ENCODE measurements at places on chromosomes 2 and 18.
A peak's percentile ranks its signal among the peaks of the same experiment; 100 is the strongest.

DNA sequence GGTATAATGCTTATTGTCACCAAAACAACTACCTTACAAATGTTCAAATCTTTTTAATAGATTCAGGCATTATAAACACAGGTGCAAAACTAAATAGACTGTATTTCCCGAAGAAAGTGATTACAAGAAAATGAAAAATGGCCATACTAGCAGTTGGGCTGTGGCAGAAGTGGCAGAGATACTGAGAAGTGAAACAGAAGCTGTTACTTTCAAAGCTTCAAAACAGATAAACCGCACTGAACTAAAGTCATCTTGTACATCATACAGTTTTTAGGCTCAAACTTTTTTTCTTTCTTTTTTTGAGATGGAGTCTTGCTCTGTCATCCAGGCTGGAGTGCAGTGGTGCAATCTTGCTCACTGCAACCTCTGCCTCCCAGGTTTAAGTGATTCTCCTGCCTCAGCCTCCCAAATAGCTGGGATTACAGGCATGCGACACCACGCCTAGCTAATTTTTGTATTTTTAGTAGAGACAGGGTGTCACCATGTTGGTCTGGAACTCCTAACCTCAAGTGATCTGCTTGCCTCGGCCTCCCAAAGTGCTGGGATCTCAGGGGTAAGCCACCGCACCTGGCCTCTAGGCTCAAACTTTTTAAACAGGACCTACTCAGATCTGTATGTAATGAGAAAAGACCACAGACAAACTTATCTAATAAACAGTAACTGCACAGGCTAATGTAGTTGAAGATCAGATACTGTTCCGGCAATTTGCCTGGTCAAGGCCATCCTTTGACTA lies 77.9 kb upstream of the SATB2 start:
- no peak overlapping the region for H3K4me3 ChIP-seq
- H3K36me3 ChIP-seq: no peaks in the 10 kb centered on the region

GRCh38 chr2:113072584-113072983 lies 4.8 kb downstream of the IL1F10 start:
- DNase-seq: no peak
- H3K36me3 ChIP-seq: no peaks in the 10 kb centered on the region
- H3K27me3 ChIP-seq: no peaks in the 10 kb centered on the region
- no peaks in the 10 kb centered on the region for H3K4me1 ChIP-seq
- no peak overlapping the region for H3K27ac ChIP-seq

GRCh38 chr2:191222507-191222906 lies 22.7 kb upstream of the MYO1B start:
- H3K4me1 ChIP-seq: peaks cover 5% of the 10 kb centered on the region
- H3K4me3 ChIP-seq: no peak overlapping the region
- peak; percentile 56 for DNase-seq
- no peaks in the 10 kb centered on the region for H3K36me3 ChIP-seq
- H3K27ac ChIP-seq: no peak overlapping the region

DNA sequence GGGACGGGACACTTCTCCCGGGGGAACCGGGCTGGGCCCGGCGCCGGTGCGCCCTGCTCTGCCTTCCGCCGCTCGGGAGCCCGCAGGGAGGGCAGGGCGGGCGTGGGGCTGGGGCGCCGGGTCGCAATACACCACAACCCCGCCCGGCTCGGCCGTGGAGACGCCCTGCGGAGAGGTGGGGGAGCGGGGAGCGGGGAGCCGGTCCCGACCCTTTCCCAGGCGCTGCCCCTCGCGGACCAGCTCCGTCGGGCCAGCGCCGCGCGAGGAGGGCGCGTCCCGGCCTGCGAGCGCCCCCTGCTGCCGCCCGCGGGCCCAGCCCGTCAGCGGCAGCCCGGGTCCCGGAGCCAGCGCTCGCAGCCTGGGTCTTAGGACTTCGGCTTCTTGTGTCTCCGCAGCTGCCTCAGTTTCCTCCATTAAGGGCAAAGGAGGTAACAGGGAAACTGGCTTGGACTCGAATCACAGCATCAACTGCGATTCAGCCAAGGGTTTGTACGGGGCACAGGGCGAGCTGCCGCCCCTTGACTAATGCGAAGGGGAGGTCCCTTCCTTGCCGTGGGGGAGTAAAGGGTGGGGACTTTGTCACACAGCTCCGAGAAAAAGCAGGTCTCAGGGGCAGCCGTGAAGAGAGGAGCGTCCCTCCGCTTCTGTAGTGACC lies 635 bp upstream of the ADRA2B start:
- peaks cover 15% of the 10 kb centered on the region for H3K4me1 ChIP-seq
- H3K27me3 ChIP-seq: peaks cover 29% of the 10 kb centered on the region
- H3K36me3 ChIP-seq: no peaks in the 10 kb centered on the region

DNA sequence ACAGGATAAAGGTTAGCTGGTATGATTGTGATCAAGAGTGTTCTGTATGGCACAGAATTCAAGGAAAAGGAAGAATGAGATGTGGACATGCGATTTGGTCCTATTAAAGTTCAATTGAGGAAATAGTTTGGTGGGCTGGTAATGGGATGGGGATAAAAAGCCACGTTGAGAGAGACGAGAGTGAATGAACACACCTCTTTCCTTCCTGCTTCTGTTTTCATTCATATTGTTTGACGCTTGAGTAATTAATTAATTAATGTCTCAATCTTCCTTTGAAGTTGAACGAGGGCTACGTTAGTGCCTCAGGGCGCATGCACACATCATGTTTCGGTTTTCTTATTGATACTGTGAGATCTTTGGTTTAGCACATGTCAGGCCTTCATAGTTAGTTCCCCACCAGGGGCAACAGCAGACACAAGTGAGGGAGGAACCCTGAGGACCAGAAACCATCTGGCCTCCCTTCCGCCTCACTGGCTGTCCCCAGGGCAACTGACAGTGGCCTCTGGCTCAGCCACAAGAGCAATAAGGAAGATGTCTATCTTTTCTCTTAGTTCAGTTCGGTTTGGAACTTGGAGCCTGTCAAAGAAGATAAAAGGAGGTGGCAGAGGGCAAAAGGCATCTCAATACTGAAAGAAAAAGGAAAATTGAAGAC lies 116.0 kb downstream of the LIPG start:
- peaks cover 6% of the 10 kb centered on the region for H3K4me1 ChIP-seq
- H3K27me3 ChIP-seq: no peaks in the 10 kb centered on the region
- H3K27ac ChIP-seq: no peak overlapping the region
- no peak overlapping the region for H3K4me3 ChIP-seq
- no peak for DNase-seq
- H3K36me3 ChIP-seq: no peaks in the 10 kb centered on the region

DNA sequence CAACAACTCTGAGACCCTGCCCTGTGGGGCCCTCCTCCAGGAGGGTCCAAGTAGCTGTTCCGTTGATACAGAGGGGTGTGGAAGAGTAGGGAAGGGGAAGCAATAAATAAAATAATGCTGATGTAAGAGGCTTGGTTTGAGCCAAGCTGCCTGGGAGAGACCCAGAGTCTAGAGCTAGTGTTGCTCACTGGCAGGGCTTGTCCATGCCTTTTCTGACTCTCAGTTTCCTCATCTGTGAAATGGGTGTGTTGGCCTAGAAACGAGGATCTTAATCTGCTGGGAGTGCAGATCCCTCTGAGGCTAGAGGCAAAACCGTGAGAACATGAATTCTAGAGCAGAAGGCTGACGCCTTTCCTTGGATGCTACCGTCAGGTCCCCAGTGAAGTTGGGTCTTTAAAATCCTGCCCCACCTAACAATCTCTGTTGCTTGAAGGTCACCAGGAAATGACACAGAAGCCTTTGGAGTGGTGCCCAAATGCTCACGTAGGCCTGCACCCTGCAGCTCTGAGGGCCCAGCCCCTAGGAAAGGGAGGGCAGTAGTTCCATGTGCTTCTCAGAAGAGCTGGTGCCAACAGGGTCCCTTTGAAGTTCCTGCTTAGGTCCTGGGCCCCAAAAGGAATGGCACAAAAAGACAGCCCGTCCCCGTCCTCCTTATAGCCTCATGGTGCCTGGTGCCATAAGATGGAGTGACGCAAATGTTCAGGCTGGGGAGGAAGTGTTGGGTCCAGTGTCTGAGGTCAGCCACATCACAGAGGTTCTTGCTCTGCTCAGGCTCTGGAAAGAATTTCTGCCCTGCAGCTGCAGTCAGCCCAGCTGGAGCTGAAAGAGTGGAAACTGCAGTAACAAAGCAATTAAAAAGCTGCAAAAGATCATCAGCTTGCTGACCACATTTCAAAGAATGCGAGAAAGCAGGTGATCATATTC lies 73.2 kb upstream of the SMAD2 start:
- peak; percentile 52 for DNase-seq
- H3K27me3 ChIP-seq: peaks cover 7% of the 10 kb centered on the region
- no peaks in the 10 kb centered on the region for H3K36me3 ChIP-seq
- no peak overlapping the region for H3K27ac ChIP-seq
- no peaks in the 10 kb centered on the region for H3K4me1 ChIP-seq
- H3K4me3 ChIP-seq: no peak overlapping the region

GRCh38 chr2:239460780-239461179 lies 60.0 kb upstream of the HDAC4 start:
- no peaks in the 10 kb centered on the region for H3K4me1 ChIP-seq
- no peak overlapping the region for H3K4me3 ChIP-seq
- no peaks in the 10 kb centered on the region for H3K27me3 ChIP-seq
- no peak for DNase-seq

- no peak overlapping the region for H3K27ac ChIP-seq
- no peak for DNase-seq
- H3K4me3 ChIP-seq: no peak overlapping the region
- no peaks in the 10 kb centered on the region for H3K36me3 ChIP-seq
- no peaks in the 10 kb centered on the region for H3K4me1 ChIP-seq
Observed at GRCh38 chr2:220366765-220367164, 739.3 kb downstream of the SLC4A3 start.

DNA sequence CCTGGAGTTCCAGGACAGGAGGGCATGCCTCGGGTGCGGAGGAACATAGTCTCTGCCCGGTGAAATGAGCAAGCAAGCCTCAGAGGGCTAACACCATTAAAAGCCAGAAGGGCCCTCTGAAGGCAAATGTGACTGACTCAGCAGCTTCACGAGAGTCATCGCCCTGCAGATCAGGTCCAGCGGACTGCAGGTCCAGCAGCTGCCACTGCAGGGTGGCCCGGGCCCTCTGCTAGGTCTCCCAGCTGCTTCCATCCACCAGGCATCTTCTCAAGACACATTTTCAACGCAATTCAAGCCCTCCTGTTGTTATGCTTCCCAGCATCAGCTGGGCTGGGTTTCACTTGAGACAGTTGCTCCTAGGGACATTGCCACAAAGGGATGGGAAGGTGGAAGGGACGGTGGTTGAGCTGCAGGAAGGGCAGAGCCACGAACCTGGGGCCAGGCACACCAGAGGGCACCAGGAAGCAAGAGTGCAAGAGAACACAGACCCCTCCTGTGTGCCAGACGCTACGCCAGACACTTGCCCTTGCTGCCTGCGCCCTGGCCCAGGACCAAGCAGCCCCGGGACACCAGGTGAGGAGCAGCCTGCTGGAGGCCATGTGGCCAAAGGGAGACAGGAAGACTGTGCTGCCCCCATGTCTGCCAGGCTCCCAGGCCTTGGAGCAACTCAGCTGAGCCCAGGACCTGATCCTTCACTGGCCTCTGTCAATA lies 173.0 kb downstream of the HDAC4 start:
- peak; percentile 28 for DNase-seq
- no peaks in the 10 kb centered on the region for H3K36me3 ChIP-seq

DNA sequence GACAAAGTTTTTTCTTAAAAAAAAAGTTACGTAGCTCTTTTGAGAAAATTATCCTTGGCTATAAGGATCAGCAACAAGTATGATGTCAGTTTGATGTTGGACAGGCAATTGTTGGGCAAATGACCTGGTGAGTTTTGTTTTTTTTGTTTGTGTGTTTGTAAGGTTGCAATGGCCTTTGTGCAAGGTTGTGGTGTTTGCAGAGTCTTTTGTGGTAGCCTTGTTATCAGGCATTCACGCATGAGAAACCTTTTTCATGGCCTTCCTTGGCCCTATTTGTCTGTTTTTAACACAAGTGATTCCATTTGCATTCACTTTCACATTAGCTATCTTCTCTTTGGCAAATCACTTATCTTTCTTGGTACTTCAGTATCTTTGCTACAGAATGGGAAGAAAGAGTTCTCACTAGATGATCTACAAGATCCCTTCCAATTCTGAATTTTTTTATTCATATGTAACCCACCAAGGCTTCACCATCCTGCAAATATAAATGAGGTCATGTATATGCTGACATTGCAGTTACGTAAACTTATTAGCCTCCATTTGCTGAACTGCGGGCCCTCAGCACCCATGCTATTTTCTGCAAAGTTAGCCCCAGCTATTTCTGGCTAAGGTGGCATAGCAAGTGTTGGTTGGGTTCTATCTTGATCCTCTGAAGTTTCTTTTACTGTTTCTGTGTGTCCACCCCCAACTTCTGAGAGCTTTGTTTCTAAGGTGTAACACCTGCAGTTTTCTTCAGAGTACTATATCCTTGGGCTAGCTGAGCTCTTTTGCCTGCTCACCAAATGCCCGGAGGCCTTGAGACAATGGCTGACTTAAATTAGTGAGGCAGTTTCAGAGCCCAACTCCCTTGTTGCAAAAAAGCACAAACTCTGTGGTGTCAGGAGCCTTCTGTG lies 667.1 kb downstream of the IRS1 start:
- no peak overlapping the region for H3K4me3 ChIP-seq
- H3K27me3 ChIP-seq: no peaks in the 10 kb centered on the region
- H3K36me3 ChIP-seq: no peaks in the 10 kb centered on the region
- no peak for DNase-seq

DNA sequence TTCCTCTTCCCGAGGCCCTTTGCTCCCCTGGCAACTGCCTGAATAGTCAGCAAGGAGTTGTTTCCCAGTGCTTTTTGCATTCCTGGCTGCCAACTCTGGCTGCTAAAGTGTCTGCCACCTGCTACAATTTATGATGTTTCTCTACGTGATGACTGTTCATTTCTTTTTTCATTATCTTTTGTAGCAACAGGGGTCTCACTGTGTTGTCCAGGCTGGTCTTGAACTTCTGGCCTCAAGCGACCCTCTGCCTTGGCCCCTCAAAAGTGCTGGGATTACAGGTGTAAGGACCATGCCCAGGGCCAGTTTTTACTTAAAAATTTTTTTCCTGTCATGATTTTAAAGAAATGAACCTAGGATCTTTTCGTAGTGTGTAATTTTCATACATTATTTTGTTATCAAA lies 11.3 kb downstream of the EHBP1 start:
- H3K27ac ChIP-seq: no peak overlapping the region
- peaks cover 7% of the 10 kb centered on the region for H3K4me1 ChIP-seq
- no peak overlapping the region for H3K4me3 ChIP-seq

DNA sequence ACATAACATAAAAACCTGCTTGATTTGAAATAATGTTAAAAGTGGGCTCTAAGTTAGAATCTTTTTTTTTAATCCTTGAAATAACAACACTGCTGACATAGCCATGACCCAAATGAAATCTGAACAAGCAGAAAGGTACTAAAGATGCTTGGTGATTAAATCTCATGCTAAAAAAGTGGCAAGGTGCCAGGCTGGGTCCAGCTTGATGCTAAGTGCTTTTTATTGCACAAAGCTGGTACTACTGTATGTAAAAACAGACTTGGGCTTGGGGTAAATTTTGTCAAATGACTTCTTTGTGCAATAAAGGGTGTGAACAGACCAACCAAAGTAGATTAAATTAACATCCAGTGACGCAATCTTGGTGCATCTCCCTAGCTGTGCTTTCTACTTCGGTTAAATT lies 13.4 kb downstream of the BCL11A start:
- H3K36me3 ChIP-seq: no peaks in the 10 kb centered on the region
- H3K4me3 ChIP-seq: no peak overlapping the region
- no peak overlapping the region for H3K27ac ChIP-seq
- DNase-seq: no peak
- H3K4me1 ChIP-seq: peaks cover 31% of the 10 kb centered on the region

- no peak overlapping the region for H3K4me3 ChIP-seq
- no peaks in the 10 kb centered on the region for H3K4me1 ChIP-seq
- H3K27me3 ChIP-seq: no peaks in the 10 kb centered on the region
- no peaks in the 10 kb centered on the region for H3K36me3 ChIP-seq
- H3K27ac ChIP-seq: no peak overlapping the region
- DNase-seq: no peak
Observed at GRCh38 chr2:142675398-142675797, 202.1 kb upstream of the KYNU start.

All from cardiac muscle cell (in vitro differentiated cells and primary cell).